ENCODE measurements at places on chromosomes 2 and 18.

DNA sequence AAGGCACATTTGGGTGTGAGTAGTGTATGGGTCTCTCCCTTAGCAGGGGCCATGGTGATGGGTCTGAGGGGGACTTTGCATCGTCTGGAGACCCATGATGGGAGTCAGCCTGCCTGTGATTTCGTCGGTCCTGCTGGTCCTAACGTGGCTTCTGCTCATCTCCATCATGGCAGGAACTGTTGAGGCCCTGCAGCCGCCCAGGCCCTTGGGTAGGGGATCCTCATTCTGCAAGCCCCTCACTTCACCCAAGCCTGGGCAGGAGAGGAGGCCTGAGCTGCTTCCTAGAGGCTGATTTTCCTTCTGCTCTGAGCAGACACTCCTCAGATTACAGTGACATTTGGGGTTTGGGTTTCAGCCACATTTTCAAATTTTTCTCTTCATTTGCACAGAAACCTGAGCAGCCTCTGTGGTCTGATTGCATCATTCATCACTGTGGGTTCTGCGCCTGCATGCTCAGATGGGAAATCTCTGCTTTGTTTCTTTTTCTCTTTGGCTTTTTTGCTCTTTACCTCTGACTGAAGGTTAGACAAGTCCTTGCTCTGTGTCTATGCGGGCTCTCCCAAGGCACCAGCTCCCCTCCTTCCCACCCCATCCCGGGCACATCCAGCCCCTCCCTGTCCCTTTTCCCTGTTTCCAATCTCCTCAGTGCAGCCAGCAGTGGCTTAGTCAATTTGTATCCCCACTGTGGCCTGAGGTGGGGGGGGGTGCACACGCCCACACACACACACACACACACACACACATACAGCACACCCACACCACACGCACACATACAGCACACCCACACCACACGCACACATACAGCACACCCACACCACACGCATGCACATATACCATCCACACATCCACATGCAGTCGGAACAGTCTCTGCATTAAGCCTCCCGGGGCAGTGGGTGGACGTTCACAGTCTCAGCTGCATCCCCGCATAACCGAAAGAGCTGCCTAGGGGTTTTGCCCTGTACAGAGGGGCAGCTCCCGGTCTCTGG lies 305.4 kb upstream of the HS6ST1 start:
- DNase-seq = peak; percentile 74

DNA sequence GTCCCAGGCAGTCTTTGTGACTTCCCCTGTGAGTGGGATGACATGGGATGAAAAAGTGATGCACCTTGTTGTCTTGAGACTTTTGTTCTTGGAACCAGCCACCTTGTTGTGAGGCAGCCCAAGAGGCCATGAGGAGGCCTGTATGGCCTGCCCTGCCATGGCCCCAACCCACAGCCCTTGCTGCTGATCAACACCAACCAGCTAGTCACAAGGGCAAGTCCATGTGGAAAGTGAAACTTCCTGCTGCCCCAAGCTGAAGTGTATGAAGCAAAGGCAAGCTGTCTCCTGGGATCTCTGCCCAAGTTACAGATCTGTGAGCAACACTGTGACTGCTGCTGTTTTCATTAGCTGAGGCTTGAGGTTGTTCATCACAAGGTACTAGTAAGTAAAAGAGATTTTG lies 21.6 kb downstream of the TMEM18 start:
- DNase-seq = no peak

- no peak for DNase-seq
These were observed 34.3 kb upstream of the ATP6V1B1 start for GRCh38 chr2:70901227-70902066.

DNA sequence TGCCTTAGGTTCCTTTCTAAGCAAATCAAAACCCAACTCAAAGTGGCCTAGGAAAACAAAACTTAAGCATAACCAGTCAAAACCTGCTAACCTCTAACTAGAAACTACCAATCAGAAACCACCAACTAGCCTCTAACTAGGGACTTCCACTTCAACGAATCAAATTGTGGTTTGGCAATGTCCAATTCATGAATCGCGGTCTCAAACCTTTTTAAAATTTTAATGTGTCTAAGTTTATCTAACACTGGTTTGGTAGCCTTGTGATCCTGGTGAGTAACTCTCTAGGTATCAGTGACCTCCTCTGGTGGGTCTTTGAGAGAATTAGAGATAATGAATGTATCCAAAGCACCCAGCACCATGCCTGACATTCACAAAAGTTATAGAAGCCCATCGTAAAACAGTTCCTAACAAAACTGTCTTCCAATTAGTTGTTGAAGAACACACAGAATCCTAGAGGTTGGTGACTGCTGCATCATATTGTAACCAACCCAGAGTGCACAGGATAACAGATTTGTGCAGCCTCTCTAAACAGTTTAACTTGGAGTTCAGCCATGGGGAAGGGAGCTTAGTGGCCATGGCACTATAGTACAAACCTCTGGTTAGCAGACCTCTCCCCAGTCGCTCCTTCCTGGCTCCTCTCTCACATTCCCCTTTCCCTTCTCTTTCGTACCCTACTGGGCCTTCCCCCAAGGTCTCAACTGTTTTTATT lies 45.2 kb upstream of the B3GNT2 start:
- DNase-seq = no peak

DNA sequence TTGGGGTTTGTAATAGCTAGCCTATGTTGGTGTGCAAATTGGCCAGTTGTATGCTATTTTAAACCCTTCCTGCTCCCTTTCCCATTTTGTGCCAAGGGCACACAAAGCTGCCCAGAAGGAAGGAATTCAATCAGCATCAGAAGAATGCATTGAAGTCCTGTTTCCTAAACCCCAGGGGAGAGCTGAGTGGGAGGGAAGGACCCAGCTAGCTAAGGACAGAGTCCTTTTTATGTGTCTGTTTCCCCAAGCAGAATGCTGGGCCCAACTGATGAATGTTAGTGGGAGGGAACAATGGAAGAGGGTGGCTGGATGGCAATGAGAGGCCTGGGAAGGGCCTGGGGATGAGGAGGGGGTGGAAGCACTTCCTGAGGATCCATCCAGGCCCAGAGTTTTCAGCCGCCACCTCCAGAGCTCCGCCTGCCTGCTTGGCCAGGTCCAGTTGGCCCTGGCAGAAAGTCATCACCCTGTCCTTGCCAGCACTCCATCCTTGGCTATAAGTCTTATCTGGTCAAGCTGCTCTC lies 32.7 kb downstream of the MEX3C start:
- no peak for DNase-seq

DNA sequence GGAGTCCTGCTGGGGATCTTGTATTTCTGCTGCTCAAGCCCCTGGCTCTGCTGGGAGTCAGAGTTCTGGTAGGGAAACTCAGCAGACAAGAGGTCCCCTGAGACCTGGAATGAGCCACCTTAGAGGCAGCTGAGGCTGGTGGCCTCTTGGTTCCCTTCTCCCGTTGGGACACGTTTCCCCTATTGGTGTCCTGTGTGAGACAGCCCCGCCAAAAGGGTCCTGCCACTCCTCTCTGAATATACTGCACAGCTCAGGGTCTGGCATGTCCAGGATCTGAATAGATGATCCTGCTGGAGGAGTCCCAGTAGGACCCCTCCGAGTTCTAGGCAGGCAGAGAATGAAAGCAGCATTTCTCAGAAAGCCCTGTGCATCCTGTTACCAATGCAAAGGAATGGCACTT lies 2.0 kb upstream of the RALB start:
- no peak for DNase-seq

GRCh38 chr2:239142806-239143205 lies 258.0 kb downstream of the HDAC4 start:
- no peak for DNase-seq

DNA sequence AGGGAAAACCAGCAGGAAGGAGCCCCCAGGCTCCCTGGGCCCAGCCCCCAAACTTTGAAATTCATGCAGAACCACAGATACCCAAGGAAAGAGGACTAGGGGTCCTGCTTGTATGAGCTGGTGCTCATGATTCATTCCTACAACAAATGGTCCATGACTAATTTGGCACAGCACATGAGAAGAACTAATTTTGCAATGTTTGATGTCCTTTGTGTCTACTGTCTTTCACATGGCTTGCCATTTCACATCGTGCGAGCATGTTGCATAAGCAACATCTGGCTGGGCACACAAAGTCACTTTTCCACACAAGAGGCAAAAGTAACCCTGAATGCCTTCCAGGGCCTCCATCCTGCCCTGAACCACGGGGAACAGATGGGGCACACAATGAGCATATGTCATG lies 149.6 kb upstream of the APCDD1 start:
- DNase-seq = no peak
